Activated CD8-positive, alpha-beta memory T cell treated with anti-CD3 and anti-CD28 coated beads for 24 hours (primary cell): ENCODE measurements at places on chromosomes 2 and 18.

GRCh38 chr18:11887328-11888128 lies 20.6 kb downstream of the MPPE1 start:
- no peak for DNase-seq

DNA sequence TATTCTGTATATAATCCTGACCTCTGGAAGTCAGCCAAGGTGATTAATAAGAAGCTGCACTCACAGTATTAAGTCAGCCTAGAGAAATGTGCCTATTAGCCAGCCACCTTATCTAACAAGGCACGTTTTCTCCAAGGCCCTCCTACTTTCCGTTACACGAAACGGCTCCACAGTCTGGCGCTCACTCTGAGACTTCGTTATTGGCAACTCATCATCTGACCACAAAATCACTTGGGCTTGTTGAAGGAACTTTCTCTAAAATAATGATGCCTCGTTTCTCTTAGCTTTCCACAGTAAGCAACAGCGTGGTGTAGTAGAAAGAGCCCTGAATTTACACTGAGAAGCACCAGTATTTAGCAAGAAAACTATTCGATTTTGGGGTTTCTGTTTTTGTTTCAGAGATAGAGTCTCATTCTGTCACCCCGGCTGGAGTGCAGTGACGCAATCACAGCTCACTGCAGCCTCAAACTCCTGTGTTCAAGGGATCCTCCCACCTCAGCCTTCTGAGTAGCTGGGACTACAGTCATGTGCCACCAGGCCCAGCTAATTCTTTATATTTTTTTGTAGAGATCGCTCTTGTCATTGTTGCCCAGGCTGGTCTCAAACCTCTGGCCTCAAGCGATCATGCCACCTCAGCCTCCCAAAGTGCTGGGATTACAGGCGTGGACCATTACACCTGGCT lies 53.6 kb upstream of the SLC14A1 start:
- no peak for DNase-seq

- no peak for DNase-seq
Observed at GRCh38 chr2:161172901-161173540, 12.8 kb downstream of the TANK start.

DNA sequence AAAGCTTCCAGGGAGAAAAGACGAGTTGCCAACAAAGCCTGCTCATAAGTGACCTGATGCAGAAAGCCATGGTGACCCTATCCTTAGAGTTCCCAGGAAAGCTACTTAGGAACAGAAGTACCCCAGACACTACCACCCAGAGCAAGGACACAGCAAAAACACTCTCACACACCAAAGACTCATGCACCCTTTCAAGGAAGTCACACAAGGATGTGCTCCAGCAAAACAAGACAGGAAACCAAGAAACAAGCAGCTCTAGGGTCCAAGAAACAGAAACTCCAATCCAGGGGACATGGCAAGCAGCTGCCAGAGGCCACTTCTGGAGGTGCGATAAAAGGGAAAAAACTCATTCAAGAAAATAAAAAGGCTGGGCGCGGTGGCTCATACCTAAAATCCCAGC lies 5.7 kb downstream of the KIF1A start:
- DNase-seq: no peak

GRCh38 chr2:202169832-202170424 lies 68.5 kb downstream of the SUMO1 start:
- no peak for DNase-seq

DNA sequence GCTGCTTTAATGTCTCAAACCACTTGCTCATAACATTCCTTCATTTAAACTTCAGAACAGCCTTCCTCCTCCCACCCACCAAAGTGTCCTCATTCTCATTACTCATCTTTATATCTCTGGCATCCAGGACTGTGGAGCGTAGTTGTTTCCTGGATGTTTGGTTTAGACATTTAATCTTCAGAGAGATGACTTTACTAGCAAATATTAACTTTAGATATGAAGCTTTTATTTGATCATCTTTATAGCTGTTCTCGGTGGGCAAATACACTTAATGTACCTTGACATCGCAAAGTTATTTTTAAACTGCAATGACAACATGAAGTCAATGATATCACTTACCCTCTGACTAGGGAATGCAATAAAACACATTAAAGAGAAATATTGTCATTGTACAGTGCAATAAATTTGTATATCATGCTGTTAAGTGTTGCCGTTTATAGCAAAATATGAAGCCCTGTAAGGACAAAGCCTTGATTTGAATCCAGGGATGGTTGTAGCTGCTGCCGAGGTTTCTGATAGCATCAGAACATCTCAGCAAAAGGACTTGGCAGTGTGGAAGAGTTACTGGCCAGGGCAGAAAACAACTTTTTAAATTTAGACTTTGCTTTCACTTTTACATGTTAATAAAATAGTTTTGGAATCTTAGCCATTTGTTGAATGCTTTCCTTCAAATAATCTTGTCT lies 4.6 kb upstream of the LAMA3 start:
- no peak for DNase-seq

DNA sequence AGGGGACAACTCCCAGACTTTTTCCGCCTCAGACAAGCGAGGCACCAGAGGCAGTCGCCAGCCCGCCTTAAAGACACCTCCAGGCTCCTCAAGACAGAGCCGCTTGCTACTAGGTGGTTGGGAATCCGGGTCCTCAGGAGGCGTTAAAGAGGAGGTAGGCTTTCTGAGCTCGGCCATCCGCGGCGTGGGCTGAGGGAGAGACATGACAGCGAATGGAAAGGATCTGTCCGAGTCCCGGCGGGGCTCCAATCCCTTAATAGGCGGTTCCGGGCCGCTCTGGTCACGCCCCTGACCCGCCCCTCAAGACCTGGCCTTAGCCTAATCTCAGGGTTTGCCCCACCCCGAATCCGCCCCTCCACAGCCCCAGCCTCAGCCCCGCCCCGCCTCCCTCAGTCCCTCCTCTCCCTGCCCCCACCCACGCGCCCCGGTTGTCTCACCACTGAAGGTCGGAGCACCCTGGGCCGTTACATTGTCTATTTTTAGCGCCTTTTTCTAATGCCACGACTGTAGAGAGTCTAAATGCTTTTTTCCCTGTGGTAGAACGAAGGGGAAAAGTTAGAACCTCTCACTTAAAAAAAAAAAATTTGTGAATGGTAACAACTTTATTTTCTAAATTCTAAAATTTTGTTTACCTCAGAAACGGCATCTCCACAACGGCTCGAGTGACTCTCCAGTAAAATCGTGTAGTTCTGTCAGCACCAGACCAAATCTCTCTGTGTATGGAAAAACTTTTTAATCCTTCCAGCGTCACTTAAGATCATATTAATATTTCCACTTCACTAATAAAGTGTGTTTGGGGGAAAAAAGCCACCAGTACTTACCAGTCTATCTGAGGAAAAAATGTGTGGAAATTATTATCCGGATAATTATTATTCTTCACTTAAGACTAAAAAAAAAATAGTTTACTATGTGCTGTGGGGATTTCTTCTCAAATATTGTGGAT lies at the start of gene RAD51AP2:
TSS of gene RAD51AP2 (minus strand) at position 229 of the 943 bp plus-strand sequence. CDS start at position 204, 25 bp downstream.
- no peak for DNase-seq

DNA sequence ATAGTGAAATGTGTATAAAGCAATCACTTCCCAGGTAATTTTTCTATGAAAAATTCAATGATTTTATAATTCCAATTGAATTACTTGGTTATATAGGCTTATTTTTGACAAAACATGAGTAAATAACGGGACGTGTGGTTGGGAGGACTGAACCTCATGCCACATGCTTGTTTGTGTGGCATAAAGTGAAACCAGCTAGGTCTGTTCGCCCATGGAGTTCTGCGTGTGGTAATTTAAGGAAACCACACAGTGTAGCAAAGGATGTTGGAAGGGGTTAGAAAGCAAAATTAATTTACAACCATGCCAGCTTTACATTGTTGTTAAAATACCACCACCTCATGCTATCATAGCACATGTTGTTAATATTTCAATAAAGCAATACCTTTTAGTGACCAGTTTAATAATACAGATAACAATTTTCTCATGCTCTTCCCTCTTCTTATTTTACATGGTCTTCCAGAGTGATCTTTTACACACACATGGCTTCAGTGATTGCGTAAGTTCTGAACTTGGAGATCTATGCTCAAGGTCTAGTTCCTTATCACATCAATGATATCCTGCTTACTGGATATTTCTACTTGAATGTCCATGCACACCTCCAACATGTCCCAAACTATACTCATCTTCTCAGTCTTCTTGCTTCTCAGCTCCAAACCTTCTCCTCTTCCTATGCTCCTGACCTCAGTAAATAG lies 156.4 kb upstream of the ITGA4 start:
- no peak for DNase-seq

DNA sequence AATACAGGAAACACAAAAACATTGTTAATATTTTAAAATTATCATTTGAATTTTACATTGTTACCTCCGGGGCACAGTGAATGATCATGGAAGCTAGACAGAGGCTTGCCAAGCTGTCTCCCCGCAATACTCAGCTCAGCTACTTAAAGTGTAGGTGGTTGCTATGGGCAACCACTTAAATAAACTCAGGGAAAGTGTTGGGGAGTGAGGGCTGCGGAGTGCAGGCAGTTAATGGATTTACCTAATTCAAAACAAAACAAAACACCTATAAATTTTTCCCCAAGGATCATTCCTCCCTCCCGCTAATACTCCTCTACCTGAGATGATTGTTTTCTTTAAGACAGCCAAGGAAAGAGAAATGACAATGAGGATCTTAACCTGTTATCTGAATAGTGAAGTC lies 349.5 kb downstream of the TGIF1 start:
- no peak for DNase-seq

- DNase-seq: no peak
Observed at GRCh38 chr2:138922973-138923563, 142.9 kb upstream of the NXPH2 start.
